NCI-H1694 treated with DMSO at 0.1 percent for 48 hours (cell line): ENCODE measurements at places on chromosomes 1 and 21.

GRCh38 chr1:223860051-223860622, 14.4 kb upstream of the TP53BP2 start:
- DNase-seq: peak; percentile 7

DNA sequence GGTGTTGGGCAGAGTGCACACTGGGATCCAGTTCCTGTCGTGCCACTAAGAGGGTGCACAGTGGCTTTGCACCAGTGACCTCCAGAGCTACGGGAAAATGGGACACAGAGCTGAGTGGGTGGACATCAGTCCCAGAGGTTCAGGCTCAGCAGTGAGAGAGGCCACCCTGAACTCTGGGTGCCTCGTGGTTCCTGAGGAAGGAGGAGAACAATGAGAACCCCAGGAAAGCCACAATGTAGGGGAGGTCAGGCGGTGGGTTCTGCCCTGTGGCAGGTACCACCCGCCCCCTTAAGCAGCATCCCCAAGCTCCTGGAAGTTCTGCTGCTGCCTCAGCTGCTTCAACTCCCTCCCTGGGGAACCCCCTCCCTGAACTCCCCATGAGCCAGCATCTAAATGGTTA, 112.2 kb downstream of the GRIK3 start:
- DNase-seq: no peak

DNA sequence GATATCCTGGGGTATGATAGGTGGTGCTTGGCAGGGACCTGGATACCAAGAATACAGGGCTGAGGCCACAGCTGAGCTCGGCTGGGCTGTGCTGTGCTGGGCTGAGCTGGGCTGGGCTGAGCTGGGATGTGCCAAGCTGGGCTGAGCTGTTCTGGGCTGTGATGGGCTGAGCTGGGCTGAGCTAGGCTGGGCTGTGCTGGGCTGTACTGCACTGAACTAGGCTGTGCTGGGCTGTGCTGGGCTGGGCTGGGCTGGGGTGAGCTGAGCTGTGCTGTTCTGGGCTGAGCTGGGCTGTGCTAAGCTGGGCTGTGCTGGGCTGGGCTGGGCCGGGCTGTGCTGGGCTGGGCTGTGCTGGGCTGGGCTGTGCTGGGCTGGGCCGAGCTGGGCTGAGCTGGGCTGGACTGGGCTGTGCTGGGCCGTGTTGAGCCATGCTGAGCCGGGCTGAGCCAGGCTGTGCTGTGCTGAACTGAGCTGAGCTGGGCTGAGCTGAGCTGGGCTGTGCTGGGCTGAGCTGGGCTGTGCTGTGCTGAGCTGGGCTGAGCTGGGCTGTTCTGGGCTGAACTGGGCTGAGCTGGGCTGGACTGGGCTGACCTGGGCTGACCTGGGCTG, 94.7 kb upstream of the ACTRT2 start:
- no peak for DNase-seq

DNA sequence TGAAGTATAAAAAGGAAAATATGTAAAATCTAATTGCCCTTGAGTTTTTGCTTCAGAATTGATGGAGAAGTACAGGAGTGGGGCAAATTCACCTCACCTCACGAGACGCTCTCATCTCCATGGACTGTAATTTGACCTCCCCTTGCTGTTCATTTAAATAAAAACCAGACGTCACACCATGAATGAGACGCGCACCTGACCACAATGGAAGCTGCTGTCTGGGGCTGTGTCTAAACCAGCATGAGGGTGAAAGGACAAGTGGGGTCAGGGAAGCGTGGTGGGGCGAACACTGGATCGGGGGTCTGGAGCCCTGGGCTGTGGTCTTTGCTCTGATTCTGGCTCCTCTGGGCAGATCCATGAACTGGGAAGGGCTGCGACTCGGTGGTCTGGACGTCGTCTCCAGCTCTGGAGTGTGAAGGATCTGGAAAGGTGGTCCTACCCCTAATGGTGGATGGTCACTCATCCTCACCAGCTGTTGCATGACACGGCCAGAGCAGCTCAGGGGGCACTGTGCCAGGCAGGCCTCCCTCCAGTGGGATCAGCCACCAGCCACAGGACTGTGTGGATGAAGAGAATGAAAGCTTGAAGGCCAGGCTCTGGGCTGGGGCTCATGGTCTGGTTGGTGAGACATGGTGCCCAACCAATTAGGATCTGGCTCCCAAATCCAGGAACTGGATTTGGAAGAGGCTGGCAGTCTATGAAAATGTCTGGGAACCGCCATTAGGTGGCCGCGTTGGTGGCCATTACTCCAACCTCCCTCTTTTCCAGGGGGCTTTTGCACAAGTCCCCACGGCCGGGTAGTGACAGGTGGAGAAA, 728.6 kb downstream of the PTPRU start:
- DNase-seq: no peak

GRCh38 chr1:237250055-237250454, 208.1 kb downstream of the RYR2 start:
- no peak for DNase-seq

- no peak for DNase-seq
Measured at GRCh38 chr1:226790545-226791181, 51.6 kb upstream of the ITPKB start.

DNA sequence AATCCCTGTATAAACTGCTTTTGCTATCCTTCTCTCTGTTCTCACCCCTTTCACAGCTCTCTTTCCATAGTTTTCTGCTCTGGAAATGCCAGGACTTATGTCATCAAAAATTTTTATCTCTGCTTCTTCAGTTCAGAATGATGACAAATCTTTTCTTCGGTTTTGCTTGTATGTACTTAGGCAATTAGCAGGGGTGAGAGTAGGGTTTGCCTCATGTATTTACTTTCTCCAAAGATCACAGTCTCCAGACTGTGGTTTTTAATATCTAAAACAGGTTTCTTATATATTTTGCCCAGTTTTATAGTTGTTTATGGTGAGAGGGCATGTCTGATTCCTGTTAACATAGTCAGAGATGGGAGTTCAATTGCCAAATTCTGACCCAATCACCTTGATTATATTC, 235.4 kb upstream of the LYPLAL1 start:
- no peak for DNase-seq

GRCh38 chr1:228768355-228769000, 33.2 kb downstream of the RHOU start:
- DNase-seq: peak; percentile 55

DNA sequence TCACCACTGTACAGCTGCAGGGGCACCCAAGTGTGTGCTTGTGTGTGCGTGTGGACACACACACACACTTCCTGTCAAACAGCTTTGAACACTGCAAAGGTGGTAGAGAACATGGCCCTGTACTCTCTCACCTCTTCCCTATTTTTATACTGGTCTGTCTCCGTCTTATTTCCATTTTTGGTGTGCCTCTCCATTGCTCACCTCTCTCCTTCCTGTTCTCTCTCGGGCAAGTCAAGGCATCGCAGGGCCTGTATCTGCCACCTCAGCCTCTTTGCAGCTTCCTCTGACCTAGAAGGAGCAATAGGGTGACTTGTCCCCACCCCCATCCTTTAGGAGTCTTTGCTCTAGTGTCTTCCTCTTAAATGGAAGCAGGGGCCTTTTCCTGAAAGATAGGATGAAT, 2.2 kb downstream of the SMCP start:
- DNase-seq: no peak

- no peak for DNase-seq
Measured at GRCh38 chr1:151408891-151409290, 9.5 kb downstream of the PSMB4 start.

- peak; percentile 56 for DNase-seq
Measured at GRCh38 chr1:28602536-28603439, 10.7 kb downstream of the RAB42 start.
